ENCODE measurements at places on chromosomes 3 and 15.

DNA sequence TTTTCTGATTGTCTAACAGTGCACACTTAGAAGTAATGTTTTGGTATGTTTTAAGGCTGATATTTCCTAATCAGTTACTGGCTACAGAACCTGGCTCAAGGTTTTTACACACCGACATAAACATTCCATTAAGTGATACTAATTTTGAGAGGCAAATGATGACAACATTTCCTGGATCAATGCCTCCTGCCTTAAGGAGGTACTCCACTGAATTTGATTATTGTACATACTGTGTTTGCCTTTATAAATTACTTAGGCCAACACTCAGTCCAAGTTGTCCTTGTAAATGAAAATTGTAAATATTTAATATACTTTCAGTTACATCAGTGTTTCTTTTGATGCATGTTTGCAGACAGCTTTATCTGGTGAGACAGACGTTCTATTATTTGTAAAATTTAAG lies 24.2 kb upstream of the LXN start:
- DNase-seq: no peak

- no peak for DNase-seq
Measured at GRCh38 chr3:10253731-10254130, 5.5 kb downstream of the TATDN2 start.

- no peak for DNase-seq
Measured at GRCh38 chr3:148331081-148331846, 366.4 kb upstream of the AGTR1 start.

DNA sequence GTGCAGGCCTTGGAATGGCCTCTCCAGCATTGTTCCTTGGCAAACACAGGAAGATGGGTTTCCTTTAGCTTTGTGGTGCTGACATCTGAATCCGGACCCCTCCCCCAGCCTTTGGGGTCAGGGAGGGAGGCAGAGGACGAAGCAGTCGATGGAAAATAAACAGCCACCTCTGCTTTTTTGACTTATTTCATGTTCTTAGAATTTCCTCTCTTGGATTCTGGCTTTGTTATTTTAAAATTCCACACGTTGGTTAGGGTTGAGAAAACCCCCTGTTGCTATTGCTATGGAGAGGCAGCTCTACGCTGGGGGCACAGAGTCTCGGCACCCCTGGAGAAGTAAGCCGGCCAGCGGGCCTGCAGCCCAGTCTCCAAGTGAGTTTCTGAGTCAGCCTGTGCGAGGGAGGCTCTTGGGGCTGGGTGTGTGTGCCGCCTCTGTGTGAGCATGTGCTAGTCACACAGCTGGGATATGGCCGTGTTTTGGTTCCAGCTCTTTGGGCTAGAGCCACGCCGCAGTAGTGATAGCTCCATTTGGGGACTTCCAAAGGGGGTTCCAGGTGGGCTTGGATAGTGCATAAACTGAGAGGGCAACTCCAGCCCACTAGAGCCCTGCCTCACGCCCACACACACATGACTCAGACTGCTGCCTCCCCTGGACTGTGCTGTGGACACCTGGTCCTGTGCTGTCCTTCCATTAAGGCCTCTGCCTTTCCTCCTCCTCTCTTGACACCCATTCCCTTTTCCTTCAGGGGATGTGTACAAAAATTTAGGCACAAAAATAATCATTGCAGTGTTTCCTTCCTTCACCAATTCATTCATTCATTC lies 58.8 kb downstream of the AMOTL2 start:
- DNase-seq: no peak

- no peak for DNase-seq
Measured at GRCh38 chr15:71634820-71635560, 175.4 kb upstream of the NR2E3 start.

DNA sequence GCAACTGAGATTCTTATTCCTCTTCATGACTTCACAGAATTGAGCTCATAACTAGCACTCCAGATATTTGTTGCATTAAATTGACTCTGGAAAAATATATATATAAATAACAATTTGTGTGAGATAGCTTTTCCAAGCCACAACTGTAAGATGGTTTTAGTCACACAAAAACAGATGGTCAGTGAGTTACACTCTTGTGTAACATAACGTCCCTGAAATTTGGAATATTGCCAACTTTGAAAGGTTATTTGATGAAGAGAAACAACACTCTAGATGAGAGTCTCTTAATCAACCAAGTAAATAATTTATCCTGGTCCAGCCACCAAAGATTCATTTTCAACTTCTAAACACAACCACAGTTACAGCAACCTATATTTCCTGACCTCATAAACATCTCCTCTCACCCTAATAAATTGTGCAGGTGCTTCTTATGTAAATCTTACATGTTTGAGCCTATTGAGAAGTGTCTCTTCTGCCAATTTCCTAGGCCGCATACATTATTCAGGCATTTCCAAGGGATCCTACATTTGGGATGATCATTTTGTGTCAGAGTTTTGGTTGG lies 84.9 kb upstream of the ACP3 start:
- DNase-seq: no peak

DNA sequence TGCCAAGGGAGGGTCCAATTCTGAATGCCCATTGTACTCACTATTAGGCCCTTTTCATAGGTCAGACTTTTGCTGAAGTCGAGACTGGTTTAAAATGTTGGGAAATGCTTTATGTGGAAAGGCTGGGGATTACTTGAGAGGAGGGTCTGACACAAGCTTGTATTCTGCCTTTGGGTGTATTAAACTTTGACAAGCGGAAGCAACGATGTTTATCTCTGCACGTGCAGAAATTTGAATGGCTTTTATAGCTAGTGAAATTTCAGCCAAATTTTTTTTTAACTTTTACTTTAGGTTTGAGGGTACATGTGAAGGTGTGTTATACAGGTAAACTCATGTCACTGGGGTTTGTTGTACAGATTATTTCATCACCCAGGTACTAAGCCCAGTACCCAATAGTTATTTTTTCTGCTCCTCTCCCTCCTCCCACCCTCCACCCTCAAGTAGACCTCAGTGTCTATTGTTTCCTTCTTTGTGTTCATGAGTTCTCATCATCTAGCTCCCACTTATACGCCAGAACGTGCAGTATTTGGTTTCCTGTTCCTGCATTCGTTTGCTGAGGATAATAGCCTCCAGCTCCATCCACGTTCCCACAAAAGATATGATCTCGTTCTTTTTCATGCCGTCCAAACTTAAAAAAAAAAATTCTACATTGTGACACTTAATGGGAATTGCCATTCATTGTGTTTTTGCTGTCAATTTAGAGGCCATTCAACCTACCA lies 223.0 kb upstream of the BHLHE40 start:
- no peak for DNase-seq

DNA sequence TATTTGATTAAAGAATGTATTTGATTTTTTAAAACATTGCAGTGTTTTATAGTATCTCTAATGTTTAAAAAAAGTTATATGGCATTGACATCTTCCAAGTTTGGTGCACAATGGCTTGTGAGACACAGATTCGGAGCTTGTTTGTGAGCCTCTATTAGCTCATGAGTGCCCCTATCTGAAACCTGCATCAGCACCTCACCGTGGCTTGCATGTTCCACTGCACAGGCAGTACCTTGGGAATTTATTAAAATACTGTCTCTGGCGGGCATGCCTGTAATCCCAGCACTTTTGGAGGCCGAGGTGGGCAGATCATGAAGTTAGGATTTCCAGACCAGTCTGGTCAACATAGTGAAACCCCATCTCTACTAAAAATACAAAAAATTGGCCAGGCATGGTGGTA lies 6.8 kb upstream of the RTP2 start:
- DNase-seq: no peak

DNA sequence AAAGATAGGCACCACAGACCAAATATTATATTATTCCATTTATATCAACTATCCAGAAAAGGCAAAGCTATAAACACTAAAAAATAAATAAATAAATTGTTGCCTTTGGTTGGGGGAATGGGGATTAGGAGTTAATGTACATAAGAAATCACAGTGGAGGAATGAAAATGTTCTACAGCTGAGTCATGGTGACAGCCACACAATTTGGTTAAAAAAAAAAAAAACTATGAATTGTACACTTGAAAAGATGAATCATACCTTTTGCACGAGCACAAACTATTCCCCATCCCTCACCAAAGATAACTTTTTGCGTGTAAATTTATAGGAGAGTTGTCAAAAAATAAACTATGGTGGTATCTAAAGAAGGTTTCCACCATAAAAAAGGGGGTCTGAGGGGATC lies 103.2 kb downstream of the TBC1D5 start:
- no peak for DNase-seq

GRCh38 chr3:66326340-66326739 lies 105.5 kb downstream of the SLC25A26 start:
- DNase-seq: no peak

DNA sequence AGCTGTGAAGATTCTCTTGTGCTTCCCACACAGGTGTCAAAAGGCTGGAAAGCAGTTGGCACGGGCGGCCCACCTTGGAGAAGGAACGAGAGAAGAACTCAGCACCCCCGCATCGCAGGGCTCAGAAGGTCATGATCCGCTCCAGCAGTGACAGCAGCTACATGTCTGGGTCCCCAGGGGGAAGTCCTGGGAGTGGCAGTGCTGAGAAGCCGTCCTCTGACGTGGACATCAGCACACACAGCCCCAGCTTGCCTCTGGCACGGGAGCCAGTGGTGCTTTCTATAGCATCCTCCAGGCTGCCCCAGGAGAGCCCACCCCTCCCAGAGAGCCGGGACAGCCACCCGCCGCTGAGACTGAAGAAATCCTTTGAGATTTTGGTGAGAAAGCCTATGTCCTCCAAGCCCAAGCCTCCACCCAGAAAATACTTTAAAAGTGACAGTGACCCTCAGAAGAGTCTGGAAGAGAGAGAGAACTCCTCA lies 31.4 kb downstream of the STARD5 start:
- DNase-seq: no peak

DNA sequence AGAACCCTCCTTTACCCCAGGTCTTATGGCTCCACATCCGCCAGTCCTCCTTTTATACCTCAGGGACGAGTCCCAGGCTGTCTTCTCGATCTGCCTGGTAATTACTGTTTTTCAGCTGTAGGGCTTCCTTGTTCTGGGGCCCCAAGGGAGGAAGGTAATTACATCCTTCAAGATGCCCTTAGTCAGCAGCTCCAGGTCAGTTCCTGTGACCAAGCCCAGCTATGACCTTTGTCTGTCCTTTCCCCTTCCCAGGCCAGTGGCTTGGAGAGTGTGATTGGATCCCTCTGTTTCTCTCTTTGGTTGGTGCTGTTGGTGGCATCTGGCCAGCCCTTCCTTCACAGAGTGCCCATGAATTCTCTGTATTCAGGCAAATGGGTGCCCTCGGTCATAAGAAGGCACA lies 92.6 kb downstream of the AAGAB start:
- no peak for DNase-seq

DNA sequence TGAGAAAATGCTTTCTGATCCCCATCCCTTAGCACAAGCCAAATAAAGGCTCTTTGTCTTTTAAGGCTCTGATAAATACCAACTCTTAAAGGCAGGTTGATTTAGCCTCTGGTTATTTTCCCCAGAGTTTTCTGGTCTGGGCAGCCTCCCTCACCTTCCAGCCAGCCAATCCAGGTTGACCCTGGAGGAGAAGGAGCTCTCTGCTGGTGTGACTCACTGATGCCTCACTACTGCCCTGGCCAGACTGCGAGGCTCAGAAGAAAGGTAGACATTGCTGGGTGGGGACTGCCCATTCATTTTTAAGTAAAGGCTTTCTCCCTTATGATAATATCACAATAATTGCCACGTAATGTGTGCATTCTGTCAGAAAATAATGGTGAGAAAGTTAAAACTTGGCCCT lies 37.1 kb downstream of the SLCO3A1 start:
- DNase-seq: no peak

- no peak for DNase-seq
Measured at GRCh38 chr3:50233176-50233575, 2.8 kb upstream of the GNAI2 start.

DNA sequence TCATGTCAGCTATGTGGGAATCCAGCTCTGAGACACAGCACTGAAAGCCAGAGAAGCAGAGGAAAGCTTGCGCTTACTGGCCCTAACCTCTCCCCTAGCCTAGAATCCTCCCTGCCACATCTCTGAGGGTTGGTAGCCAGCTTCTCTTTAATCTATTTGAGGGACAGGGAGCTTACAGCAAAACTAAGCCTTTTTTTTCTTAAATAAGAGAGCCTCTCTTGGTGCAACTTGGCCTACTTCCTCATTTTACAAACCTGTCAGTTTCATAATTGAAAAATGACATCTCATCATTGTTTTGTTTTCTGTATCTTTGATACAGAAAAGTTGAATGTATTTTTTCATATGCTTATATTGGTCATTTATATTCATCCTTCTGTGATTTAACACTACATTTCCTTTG lies 193.9 kb downstream of the ZNF621 start:
- no peak for DNase-seq

GRCh38 chr3:68436619-68437401 lies 495.5 kb downstream of the TAFA4 start:
- DNase-seq: no peak

DNA sequence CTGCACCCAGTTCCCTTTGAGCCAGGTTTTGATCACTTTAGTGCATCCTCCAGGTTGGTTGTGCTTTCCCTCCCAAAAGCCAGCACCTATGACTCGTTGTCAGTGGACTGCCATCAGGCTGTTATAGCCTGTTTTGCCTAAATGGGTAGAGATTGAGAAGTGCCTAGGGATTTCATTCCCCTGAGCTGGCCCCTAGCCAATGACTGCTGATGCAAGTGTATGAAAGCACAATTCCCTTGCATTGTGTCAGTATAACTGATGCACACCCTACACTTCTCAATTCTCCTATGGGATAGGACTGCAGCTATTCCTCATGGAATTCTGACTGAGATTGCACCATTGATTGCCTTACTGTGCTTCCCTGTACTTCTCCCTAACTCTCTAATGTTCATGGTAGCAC lies 102.1 kb upstream of the ARPP21 start:
- no peak for DNase-seq

DNA sequence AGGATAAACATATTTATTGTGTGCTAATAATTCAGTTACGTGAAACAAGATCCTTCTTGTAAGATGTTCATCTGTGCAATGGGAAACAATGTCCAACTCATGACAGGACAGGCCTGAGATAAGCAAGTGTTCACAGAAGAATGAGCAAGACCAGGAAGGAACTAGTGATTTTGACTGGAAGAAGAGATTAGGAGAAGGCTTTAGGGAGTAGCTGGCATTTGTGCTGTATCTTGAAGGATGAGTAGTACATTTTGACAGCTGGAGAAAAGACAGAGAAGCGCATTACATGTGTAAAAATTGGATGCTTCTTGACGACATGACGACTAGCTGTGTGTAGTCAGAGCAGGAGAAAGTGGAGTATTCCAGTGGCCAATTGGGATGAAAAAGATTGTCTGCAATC lies 48.4 kb downstream of the GBE1 start:
- no peak for DNase-seq

GRCh38 chr15:52505151-52505550 lies 23.5 kb downstream of the MYO5A start:
- DNase-seq: no peak

DNA sequence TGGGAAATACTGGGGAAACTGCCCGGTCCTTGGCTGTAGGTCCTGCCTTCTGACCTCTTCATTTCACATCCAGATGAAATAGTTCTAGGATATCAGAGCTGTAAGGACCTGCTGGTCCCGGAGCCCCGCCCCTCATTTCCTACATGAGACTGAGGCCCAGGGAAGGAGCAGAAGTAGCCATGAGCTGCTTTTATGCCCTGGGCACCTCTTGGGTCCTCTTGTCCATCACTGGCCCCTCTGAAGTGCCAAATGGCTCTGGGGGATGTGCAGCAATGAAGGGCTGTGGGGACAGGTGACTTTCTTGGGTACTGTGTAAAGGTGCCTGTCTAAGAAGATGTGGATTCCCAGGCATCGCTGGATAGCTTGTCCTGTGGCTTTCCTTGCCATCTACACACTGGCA lies 40.3 kb upstream of the ESYT3 start:
- DNase-seq: no peak

- DNase-seq: no peak
Measured at GRCh38 chr15:57994221-57995049, 71.1 kb downstream of the ALDH1A2 start.
